ENCODE measurements at places on chromosomes 16 and 17. TPM values are rescaled to one million over a fixed set of nuclear protein-coding genes. Genes with fewer than 3 reads are reported as not detected.

- no peaks in the 10 kb centered on the region for H3K27me3 ChIP-seq
- DNase-seq = no peak
- no peak overlapping the region for H3K27ac ChIP-seq
- H3K36me3 ChIP-seq = peaks cover 1% of the 10 kb centered on the region
- H3K4me1 ChIP-seq = peaks cover 13% of the 10 kb centered on the region
Observed at GRCh38 chr16:80023865-80024264, 423.3 kb upstream of the MAF start.

DNA sequence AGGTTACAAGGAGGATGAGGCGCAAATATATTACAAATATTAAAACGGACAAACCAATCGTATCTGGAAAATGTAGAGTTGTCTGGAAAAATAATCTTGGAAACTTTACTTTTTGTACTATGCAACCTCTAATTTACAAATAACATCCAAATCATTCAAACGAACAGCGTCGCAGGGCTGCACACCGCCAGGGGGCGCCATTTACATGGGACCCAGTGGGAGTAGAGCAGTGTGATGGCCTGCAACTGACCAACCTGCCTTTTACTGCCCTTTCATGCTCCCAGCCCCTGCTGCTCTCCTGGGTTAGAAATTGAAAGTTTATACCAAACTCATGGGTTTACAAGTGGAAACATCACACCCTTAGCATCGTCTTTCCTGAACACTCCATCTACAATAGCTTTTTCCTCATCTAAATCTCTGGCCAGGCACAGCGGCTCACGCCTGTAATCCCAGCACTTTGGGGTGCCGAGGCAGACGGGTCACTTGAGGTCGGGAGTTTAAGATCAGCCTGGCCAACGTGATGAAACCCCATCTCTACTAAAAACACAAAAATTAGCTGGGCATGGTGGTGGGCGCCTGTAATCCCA lies 10.0 kb downstream of the PITPNC1 start:
- H3K27ac ChIP-seq = no peak overlapping the region
- peaks cover 46% of the 10 kb centered on the region for H3K4me1 ChIP-seq
- H3K36me3 ChIP-seq = peaks cover under 1% of the 10 kb centered on the region
- no peaks in the 10 kb centered on the region for H3K27me3 ChIP-seq
- no peak overlapping the region for H3K4me3 ChIP-seq

- peaks cover 12% of the 10 kb centered on the region for H3K4me1 ChIP-seq
- H3K27ac ChIP-seq = no peak overlapping the region
- H3K36me3 ChIP-seq = peaks cover 9% of the 10 kb centered on the region
- H3K4me3 ChIP-seq = no peak overlapping the region
Observed at GRCh38 chr17:75945211-75945610, 4.4 kb upstream of the FBF1 start.

Gene CASKIN1
- 1.0 TPM for total RNA-seq

- no peak overlapping the region for H3K27ac ChIP-seq
- DNase-seq = no peak
- peaks cover 10% of the 10 kb centered on the region for H3K27me3 ChIP-seq
- no peaks in the 10 kb centered on the region for H3K36me3 ChIP-seq
- peaks cover 5% of the 10 kb centered on the region for H3K4me1 ChIP-seq
Observed at GRCh38 chr17:77308861-77309726, 168.3 kb downstream of the SEC14L1 start.

Gene CCL22
- total RNA-seq = 11.4 TPM

DNA sequence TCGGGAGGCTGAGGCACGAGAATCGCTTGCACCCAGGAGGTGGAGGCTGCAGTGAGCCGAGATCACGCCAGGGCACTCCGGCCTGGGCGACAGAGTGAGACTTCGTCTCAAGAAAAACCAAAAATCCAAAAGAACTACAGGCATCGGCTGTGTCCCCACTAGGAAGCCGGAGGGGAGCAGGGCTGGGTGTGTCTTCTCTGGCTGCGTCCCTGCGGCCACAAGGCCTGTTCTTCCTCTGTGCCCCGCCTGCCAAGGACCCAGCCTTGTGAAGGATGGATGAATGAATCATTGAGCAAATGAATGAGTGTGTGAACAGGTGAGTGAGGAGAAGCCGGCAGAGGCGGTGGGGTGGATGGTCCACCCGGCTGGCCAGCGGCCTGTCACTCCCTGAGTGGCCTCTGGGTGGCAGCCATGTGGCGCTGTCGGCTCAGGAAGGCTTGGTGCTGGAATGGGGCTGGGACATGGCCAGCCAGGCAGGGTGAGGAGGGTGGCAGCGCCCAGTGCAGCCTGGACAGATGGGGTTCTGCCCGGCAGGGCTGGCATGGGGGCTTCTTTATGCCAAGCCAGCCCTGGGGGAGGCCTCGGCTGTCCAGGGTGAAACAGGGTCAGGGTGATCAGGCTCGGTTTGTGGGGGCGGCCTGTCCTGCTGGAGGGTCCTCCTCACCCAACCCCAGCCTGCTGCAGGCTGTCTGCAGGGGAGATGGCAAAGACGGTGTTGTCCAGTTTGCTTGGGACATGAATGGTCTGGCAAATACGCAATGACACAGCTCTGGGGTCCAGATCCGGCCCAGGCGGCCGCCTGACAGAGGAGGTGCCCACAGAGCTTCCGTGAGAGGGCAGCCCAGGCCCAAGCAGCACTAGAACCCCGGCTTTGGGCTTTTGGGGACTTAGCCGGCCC lies 21.7 kb downstream of the SLC25A10 start:
- H3K4me1 ChIP-seq = peaks cover 6% of the 10 kb centered on the region
- H3K27ac ChIP-seq = no peak overlapping the region
- no peaks in the 10 kb centered on the region for H3K36me3 ChIP-seq
- no peak overlapping the region for H3K4me3 ChIP-seq
- peaks cover 11% of the 10 kb centered on the region for H3K27me3 ChIP-seq

Gene PEX12
- total RNA-seq = 5.0 TPM

GRCh38 chr17:78407387-78408000 lies 29.0 kb downstream of the PGS1 start:
- H3K4me3 ChIP-seq = no peak overlapping the region
- no peak for DNase-seq
- peaks cover 44% of the 10 kb centered on the region for H3K36me3 ChIP-seq
- H3K27ac ChIP-seq = peak overlapping the region; percentile 74
- no peaks in the 10 kb centered on the region for H3K27me3 ChIP-seq

DNA sequence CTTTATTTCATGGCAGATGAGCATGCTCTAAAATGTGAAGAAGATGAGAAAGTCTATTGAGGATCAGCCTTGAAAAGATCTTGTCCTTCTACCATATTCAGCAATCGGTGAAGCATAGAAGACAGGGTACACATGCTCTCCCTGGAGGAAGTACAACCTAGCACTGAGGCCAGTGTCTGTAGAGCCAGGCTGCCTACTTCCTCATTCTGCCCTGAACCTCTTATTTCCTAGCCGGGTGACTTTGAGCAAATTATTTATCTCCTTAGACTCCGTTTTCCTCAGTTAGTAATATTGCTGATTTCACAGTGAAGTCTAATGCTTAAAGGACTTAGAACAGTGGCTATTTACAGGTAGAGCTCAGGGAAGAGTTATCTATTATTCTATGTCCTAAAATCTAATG lies 58.4 kb downstream of the TMEM100 start:
- DNase-seq = no peak
- H3K4me3 ChIP-seq = no peak overlapping the region

Gene ZKSCAN2
- 6.4 TPM for total RNA-seq

Gene PRSS53
- 3.1 TPM for total RNA-seq

GRCh38 chr17:32009262-32009542 lies 2.0 kb downstream of the LRRC37B start:
- H3K27me3 ChIP-seq = no peaks in the 10 kb centered on the region
- peaks cover 13% of the 10 kb centered on the region for H3K36me3 ChIP-seq
- no peak for DNase-seq
